Astrocyte of the hippocampus (primary cell): ENCODE measurements at places on chromosomes 1 and 21.

GRCh38 chr1:67347688-67348472 lies 40.2 kb downstream of the IL12RB2 start:
- DNase-seq, result peak; percentile 83

DNA sequence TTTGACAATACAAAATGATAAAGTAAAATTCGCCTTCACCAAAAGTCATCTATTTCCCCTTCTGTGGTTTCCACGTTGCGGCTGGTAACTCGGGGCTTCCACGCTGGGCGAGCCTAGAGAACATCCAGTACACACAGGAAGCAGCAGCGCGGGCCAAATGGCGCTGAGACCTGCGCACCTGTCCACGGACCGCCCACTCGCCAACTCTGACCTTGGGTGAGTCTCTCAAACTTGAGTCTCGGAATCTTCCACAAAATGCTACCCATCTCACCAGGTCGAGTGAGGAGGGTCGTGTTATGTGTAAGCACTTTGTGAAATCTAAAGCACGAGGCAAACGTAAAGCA lies 820 bp upstream of the TTF2 start:
- no peak for DNase-seq

- peak; percentile 57 for DNase-seq
Measured at GRCh38 chr1:94332952-94333351, 85.2 kb upstream of the ABCD3 start.

DNA sequence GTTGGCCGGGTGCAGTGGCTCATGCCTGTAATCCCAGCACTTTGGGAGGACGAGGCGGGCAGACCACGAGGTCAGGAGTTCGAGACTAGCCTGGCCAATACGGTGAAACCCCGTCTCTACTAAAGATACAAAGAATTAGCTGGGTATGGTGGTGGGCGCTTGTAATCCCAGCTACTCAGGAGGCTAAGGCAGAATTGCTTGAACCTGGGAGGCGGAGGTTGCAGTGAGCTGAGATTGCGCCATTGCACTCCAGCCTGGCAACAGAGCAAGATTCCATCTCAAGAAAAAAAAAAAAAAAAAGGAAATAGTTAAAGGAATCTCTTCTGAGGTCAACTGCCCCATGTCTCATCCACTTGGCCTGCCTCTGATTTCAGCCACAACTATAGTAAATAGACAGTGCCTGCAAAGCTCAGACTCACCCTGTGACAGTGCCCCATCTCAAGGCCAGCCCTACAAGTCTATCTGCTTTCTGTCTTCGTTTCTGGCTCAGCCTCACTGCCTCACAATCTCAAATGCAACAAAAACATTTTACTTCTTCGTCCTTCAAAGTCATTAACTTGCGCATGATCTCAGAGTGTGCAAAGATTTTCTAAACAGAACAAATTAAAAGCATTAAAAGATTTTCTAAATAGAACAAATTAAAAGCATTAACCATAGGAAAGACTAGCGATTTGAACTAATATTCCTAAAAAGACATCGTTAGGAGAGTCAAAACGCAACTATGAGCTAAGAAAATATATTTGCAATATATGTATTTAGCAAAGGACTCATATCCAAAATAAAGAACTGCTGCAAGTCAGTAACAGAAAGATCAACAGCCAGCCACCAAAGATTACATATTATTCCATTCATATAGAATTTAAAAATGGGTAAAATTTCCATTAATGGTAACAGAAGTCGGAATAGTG lies 65.0 kb upstream of the PRDX6 start:
- DNase-seq, result peak; percentile 52

DNA sequence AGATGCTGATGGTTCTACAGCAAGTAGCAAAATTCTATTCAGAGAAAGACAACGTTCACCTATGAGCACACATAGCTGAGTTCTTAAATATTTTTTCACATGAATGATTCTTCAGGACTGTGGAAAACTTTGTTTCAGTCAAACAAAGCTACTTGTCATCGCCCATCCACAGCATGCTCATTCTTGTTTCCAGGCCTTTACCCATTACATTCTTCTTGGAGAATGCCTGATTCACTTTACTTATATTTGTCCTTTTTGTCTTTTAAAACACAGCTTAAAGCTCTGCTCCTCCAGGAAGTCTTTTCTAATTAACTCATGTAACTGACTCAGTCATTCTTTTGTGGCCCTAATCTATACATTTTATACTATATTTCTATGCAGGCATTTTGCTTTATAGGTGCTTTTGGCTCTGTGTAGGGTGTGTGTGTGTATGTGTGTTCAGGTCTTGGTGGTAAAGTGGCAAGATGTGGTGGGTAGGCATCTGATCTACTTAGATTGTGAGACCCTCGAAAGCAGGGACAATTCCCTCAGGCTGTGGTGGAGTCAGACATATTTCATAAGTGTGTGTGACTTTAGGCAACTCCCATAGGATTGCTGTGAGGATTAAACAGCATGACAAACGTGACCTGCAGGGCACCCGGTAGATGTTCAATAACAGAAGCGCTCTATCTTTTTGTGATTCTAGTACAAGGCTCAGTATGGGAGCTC lies 11.8 kb upstream of the MARK1 start:
- DNase-seq, result peak; percentile 67

DNA sequence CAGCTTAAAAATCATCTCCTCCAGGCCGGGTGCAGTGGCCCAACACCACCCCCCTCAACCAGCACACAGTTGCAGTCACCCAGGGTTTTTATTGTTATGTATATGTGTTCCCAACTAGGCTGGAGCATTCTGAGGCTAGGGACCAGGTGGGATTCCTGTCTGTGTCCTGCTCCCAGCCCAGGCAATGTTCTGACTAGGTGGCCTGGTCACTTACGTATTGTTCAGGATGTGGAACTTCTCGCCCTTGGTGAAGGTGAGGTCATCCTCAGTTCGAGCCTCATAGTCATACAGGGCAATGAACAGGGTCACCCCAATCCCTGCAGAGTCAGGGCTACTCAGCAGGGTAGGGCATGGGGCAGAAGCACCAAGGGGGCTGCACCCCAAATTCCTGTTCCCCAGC lies 12.2 kb downstream of the FGR start:
- DNase-seq, result no peak

GRCh38 chr1:54173681-54174080 lies 20.9 kb upstream of the CDCP2 start:
- no peak for DNase-seq

DNA sequence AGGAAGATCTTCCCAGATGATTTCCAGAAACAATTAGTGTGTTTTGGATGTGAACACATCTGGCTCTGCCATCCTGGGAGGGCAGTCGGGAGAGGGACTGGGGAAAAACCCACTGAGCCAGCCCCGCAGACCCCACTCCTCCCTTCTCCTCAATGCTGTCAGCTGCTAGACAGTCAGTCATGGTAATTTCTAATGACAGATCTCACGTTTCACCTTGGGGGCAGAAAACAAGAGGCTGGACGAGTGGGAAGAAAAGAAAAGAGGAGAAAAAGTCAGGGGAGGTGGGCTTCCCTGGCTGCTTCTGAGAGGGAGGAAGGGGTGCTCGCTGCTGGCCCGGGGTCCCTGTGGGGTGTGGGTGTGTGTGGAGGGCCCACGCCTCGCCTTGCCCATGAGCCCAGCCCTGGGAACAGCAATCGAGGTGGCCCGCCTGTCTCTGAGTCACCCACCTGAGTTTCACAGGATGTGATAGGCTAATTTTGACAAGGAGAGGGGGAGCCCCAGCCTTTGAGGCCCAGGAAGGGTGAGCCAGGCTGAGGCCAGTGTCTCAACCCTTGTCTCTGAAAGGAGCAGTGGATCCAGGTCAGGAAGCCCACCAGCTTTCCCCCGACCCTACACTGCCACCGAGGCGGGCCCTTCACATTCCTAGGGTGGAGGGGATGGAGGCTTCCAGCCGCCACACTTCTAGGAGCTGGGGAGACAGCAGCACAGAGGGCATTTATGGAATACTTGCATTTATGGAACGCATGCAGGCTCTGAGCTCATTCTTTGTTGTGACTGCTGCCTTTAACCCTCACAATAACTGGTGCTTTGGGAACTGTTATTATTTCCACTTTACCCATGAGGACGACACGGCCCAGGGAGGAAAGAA lies 49.1 kb upstream of the IFNLR1 start:
- DNase-seq, result no peak

DNA sequence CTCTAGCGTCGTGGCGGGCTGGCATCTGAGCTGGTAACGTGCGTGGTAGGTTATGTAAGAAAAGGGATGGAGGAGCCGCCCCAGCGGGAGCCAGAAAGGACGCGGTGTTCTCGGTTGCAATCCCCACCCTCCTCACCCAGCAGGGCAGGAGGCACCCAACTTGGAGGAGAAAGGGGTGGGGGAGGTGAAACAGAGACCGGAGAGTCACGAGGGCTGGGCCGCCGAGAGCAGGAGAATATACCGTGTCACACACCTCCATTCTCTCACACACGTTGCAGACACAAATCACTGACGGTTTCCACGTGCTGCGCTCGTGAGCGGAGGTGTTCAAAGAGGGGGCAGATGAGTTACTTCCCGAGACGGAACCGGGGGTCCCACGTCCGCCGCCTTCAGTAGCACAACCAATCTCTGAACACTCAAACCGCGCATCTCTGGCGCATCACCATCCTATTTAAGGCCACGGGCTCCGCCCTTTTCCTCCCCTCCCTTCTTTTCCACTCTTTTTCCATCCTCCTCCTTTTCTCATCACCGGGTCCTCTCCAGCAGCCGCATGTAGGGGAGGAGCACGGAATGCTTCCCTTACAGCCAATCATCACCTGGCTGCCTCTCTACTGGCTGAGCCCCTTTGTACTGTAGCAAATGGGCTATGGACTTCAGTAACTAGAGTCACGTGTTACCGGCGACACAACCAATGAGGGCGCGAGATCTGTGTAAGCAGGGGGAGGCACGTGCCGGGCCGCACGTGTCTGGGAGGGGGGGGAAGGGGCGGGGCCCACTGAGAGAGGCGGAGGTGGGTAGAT lies at the start of gene CIART:
Gene CIART (plus strand): TSS at position 797 of the 800 bp plus-strand sequence. CDS start 714 bp downstream, outside the sequence.
- DNase-seq, result peak; percentile 99
